Activated CD4-positive, alpha-beta T cell treated with anti-CD3 and anti-CD28 coated beads, Interleukin-2, Interleukin-6, amounts not matched to agents 100 ng/mL and 50 ng/mL, durations not matched to agents 16 hours and 8 hours (primary cell): ENCODE measurements at places on chromosomes 7 and 10.
A peak's percentile ranks its signal among the peaks of the same experiment; 100 is the strongest.

- no peak for DNase-seq
These were observed 45.3 kb upstream of the CDK1 start for GRCh38 chr10:60732807-60733516.

GRCh38 chr7:56033671-56034432 is 17.4 kb downstream of the PSPH start:
- DNase-seq: peak; percentile 87

- DNase-seq: no peak
These were observed 10.7 kb upstream of the NFKB2 start for GRCh38 chr10:102384606-102385429.

- DNase-seq: no peak
These were observed 3.5 kb downstream of the RASSF4 start for GRCh38 chr10:44962870-44963738.

- DNase-seq: no peak
These were observed 1.5 kb downstream of the GIGYF1 start for GRCh38 chr7:100692578-100692961.

GRCh38 chr10:116707981-116708380 is 34.4 kb downstream of the HSPA12A start:
- no peak for DNase-seq

DNA sequence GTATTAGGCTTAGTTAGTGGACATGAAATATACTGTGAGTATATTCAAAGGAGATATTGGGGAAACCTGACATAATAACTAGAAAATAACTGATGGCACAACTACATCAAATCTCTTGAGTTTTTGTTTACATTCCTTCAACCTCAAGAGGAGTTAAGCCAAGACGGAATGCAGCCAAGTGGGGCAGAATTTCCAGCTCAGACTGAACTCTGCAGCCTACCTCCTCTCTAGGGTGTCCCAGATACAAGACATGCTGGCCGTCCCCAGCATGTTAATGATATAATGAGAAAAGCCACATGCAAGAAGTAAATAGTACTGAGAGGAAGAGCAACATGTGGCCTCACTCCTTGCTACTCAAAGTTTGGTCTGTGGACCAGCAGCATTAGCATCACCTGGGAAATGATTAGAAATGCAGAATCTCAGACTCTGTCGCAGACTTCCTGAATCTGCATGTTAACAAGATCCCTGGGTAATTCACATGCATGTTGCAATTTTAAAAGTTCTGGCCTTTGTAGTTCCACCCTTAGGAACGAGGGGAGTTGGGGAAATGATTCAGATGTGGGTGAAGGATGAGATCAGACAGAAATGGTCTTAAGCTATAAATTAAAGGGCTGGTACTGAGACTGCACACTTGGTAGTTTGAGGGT is 118.4 kb upstream of the CACUL1 start:
- no peak for DNase-seq

GRCh38 chr10:13038391-13038790 is 36.9 kb upstream of the CCDC3 start:
- DNase-seq: no peak

GRCh38 chr10:2761971-2762370 is 305.4 kb upstream of the PFKP start:
- DNase-seq: no peak

DNA sequence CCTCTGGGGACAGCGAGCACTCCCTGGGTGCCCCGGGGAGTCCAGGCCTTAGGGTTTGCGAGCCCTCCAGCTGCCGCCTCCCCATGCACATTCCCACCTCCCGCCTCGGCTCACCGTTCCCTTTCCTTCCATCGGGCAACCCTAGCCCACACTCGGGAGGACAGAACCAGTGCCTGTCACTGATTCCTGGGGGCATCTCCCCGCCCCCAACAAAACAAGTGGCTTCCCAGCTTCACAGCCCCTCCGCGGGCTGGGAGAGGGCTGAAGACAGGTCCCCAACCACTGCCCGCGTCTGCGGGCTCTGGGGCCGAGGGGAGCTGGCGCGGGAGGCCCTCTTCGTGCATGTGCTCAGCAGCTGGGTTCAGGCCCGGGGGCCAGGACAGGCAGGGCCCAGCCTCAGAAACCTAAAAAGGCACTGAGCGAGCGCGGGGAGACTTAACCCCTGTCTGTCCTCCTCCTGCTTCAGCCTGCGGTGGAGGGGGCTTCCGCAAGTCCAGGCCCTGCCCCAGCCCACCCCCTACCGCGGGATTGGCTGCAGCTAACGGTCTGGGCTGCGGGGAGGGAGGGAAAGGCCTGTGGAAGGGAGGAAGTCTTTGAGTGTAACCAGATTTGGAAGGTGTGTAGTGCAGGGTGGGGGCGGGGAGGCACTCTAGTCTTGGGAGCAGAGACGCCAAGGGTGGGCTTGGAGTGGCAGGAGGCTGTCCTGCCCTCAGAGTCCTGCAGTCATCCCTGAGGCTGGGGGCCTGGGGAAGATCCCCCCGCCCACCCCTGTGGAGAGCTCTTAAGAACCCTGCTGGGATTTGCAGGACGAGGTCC is 1.2 kb downstream of the FLNC start:
- no peak for DNase-seq

GRCh38 chr10:47354165-47354564 is 6.0 kb downstream of the RBP3 start:
- no peak for DNase-seq

DNA sequence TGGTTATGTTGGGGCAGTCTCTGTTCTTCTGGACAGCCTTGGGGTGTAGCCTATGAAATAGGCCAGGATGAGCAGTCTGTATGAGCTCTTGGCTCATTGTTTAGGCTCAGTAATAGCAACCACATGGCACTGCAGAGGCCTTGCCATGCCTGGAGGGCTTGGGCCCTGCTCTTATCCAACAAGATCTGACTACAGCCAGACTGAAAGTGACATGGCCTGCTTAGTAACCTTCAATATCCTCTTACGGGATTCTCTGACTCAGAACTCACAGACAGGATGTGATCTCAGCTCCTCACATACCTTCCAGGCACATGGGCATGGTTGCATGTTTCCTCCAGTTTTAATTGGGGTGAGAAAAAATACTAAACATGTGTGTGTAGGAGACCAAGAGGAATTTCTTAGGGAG is 289.3 kb downstream of the PTEN start:
- DNase-seq: peak; percentile 87

DNA sequence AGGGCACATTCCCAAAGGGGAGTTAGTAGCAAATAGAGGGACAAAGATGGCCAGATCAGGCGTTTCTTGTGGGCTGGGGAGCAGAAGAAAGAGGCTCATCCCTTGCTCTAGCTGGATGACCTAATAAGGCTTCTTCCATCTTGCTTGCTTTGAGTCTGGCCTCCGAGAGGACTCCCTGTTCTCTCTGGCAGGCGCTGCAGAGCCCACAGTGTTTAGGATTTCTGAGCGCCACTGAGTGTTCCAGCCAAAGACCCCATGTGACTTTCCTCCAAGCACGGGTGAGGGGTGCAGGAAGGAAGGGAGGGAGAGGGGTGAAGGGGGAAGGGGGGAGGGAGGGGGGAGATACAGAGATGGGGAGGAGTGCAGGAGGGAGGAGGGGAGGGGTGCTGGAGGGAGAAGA is 203.8 kb upstream of the SVIL start:
- no peak for DNase-seq

DNA sequence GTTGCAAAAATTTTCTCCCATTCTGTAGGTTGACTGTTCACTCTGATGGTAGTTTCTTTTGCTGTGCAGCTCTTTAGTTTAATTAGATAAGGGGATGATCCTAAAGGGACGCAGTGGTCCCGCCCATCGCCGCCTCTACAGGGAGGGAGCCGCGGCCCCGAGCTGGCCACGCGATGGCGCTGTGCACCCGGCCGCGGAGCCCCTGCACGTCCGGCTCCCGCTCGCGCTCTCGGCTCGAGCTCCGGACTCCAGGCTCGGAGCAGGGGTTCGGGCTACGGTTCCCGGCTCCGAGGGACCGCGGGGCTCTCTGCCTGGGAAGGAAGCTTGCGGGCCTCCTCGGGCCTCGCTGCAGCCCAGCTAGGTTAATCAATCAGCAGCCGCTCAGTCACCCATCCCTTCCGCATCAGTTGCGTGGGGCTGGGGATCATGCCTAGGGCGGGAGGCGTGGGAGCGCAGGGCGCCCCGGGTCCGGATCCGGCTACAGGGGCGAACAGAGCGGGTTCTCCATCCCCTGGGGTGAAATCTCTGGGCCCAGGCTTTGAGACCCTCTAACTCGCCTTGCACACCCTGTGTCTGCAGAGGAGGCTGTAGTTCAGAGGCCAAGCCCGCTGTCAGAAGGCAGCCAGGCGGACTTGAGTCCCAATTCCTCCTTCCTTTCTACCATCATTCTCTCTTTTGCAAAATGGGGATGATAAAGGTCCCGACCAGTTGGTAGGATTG is 97.9 kb downstream of the WDR11 start:
- peak; percentile 73 for DNase-seq

- peak; percentile 87 for DNase-seq
These were observed 257.2 kb downstream of the KIAA1217 start for GRCh38 chr10:24465891-24466818.

DNA sequence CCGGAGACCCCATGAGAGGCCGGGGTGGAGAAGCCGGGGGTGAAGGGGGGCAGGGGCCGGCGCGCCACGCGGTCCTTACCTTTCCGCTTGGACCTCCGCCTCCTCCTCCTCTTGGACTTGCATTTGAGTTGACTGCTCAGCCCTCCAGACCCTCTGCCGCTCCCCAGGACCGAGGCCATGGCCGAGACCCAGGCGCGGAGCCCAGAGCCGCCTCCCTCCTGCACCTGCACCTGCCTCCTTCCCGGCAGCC is 428 bp downstream of the ADARB2 start:
- DNase-seq: no peak

DNA sequence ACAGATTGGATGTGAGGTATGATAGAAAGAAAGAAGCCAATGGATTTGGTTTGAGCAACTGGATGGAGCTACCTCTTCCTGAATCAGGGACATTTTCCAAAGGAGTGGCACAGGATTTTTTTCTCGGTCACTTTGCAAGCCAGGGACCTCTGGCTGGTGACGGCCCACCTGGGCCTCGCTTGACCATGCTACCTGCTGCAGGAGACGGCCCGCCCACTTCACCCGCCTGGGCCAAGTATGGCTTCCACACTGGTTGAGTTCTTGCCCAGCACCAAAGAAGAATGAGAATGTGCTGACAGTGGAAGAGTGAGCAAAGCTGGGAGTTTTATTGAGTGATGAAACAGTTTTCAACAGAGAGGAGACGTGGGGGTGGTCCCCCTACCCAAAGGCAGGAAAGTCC is 24.5 kb upstream of the SH3PXD2A start:
- DNase-seq: no peak

DNA sequence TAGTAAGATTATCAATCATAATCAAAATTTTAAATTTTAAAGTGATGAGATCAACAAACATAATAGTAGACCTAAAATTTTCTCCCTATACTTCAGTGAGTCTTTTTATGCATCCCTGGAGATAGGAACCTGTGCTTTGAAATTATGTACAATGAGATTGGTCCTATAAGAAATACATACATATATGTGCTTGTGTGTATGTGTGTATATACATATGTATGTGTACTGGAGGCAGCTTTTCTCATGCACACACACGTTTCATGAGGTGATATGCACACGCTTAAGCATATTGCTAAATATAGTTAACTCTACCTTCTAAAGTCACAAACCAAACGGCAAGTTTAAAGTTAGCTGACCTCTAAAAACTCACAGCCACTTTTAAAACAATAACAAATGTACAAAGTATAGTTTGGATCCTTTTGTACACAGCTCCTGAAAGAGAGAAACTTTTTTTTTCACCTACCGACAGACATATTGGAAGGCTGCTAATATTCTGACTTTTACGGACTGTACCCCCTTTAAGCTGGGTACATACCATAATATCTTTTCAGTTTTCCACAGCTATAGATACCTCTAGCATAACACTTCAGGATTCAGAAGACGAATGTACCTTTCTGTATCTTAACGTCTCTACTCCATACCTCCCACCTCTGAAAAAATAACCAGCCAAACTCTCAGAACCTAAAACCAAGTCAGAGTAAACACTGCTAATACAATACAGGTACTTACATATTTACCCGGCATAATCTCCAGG is 3.3 kb downstream of the ITGB1 start:
- DNase-seq: no peak

DNA sequence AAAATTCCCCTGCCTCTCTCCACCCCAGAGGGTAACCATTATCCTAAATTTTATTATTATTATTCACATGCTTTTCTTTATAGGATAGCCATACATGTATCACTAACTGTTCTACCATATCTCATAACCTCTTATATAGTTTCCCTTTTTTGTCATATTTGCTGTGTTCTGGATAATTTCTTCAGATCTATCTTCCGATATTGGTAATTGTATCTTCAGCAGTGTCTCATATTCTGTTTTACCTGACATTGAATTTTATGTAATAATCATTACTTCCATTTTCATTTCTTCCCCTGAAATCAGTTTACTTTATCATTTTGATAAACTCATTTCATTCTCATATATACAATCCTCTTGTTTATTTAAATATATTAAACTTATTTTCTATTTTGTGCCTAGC is 273.5 kb downstream of the ADK start:
- DNase-seq: no peak

- peak; percentile 33 for DNase-seq
These were observed 118.3 kb downstream of the KLF6 start for GRCh38 chr10:3666525-3667302.

DNA sequence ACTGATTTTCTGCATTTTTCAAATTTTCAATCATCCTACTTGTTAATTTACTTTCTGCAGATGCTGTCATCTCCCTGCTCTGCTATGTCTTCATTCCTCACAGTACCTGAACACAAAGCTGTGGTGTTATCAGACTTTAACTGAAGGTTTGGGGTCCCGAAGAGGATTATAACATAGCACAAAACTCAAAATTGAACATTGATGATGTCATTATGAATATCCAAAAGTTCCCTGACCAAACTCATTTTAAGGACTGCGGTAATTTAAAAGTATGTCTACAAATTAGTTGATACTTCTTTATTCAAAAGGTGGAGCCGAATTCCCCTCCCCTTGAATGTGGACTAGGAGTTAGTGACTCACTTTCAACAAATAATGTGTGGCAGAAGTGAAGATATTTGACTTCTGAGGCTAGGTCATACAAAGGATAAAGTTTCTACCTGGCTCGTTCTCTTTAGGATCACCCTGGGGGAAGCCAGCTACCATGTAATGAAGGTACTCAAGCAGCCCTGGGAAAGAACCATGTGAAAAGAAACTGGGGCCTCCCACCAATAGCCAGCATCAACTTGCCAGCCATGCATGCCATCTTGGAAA is 6.4 kb upstream of the ENTPD7 start:
- DNase-seq: no peak

- no peak for DNase-seq
These were observed 29.6 kb upstream of the AKR1C3 start for GRCh38 chr10:5064656-5065055.
